ENCODE measurements at places on chromosomes 6 and 20.

DNA sequence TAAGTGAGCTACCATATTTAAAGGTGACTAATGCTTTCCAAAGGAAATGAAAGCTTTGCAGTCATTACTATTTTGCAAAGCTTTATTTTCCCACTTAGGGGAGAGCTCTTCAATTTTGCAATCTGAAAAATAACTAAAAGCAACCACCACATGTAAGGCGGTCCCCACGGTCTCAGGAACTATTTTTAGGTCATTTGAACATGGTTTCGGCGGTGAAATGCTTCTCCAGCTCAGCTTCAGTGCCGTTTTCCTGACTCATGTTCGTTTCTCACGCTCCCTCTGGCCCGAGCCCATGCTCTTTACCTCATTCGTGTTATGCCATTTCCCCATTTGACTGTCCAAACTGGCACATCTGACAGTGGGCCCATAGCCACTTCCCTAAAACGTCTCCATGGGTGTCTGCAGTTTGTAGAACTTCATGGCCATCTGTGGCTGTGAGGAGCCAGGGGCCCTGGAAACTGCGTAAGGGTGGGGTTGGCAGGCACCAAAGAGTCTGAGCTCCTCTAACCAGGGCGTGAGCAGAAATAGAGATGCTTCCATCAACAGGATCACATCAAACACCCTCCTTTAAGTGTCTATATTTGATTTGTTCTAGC lies 46.5 kb downstream of the ADTRP start:
- DNase-seq: no peak

- no peak for DNase-seq
Observed at GRCh38 chr6:154358019-154358545, 1.5 kb upstream of the IPCEF1 start.

- DNase-seq: peak; percentile 57
Observed at GRCh38 chr20:16475225-16475624, 98.0 kb downstream of the KIF16B start.

- DNase-seq: no peak
Observed at GRCh38 chr20:46332373-46333160, 24.3 kb upstream of the CDH22 start.

DNA sequence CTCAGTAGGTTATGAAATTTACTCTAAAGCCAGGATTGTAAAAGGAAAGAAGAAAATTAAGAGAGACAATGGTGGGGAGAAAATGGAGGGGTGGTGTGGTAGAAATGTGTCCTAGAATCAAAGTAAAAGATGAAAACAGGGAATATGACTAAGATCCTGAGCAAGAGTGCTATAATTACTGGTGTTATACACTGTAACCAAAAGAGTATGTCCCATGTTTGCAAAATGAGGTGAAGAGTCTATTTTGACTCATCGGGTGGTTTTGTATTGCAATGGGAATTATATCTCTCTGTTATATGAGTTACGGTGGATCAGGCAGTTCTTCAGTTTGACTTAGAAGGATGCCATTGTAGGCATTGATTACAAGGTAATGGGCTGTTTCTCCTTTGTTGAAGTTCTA lies 8.5 kb downstream of the L3MBTL3 start:
- DNase-seq: no peak

- DNase-seq: no peak
Observed at GRCh38 chr20:42406826-42407225, 782.9 kb downstream of the PTPRT start.

GRCh38 chr6:122651604-122652003 lies 41.4 kb downstream of the PKIB start:
- no peak for DNase-seq

GRCh38 chr6:31498748-31499147 lies 803 bp downstream of the MICB start:
- DNase-seq: peak; percentile 22

GRCh38 chr6:105935416-105935815 lies 150.7 kb upstream of the PRDM1 start:
- no peak for DNase-seq

DNA sequence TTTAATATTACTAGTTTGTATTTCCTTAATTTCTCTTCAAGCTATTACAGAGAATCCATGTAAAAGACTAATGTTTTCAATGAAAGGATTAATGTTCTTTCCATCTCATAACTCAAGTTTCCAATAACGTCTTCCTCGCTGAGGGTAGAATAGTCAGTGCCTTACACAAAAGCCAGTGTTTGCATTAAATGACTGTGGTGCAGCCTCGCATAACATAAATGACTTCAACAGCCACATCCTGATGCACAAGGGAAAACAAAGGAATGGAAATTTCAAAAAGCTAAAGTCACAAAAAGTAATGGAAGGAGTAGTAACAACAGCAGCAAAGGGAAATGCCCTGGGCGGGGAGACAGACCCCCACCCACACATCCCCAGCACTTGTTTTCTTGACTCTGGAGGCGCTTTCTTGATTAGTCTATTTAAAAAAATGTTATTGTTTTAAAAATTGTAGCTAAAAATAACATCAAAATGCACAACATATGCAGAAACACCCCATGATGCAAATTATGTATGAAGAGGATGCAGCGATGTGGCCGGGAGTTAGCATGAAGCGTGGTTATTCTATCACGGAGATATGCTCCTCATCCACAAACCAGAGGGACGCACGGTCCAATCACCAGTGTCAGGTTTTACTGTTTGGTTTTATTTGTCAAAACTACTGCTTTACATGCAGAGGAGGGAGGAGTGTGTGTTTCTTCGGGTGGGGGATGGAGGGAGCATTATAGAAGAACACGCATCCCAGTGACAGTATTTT lies 228.6 kb downstream of the GMPR start:
- DNase-seq: no peak

- no peak for DNase-seq
Observed at GRCh38 chr6:118589649-118590365, 41.7 kb downstream of the PLN start.

- no peak for DNase-seq
Observed at GRCh38 chr6:122676146-122676545, 65.9 kb downstream of the PKIB start.

- no peak for DNase-seq
Observed at GRCh38 chr20:10577648-10578047, 96.2 kb downstream of the JAG1 start.

Data from kidney tubule cell (primary cell).